Stimulated activated CD4-positive, alpha-beta T cell treated with anti-CD3 and anti-CD28 coated beads, Interleukin-2, amount 100 ng/mL, for 48 hours (primary cell): ENCODE measurements at places on chromosomes 3 and 15.

GRCh38 chr15:38038659-38039442 is 104.4 kb downstream of the TMCO5A start:
- DNase-seq, result no peak

DNA sequence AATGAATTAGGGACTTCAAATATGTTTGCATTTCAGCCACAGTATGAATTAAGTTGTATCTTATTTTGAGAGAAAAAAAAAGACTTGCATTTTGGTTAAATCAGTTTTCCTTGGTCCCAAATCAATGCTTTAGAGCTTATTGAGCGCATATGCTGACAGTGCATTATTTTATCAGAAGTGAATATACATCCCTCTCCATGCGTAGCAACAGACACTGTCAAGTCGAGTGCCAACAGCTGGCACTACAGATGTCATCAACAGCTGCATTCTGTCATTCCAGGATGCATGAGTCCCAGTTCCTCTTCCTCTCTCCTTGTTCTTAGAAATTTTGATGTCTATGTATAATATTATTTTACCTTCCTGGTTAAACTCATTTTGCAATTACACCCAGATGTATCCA is 156.1 kb upstream of the FOXB1 start:
- no peak for DNase-seq

GRCh38 chr15:33451385-33451784 is 140.6 kb downstream of the RYR3 start:
- DNase-seq, result no peak

- DNase-seq, result no peak
Measured at GRCh38 chr15:55197719-55198118, 978 bp upstream of the RSL24D1 start.

GRCh38 chr3:100376301-100376700 is 24.6 kb downstream of the TOMM70 start:
- no peak for DNase-seq

DNA sequence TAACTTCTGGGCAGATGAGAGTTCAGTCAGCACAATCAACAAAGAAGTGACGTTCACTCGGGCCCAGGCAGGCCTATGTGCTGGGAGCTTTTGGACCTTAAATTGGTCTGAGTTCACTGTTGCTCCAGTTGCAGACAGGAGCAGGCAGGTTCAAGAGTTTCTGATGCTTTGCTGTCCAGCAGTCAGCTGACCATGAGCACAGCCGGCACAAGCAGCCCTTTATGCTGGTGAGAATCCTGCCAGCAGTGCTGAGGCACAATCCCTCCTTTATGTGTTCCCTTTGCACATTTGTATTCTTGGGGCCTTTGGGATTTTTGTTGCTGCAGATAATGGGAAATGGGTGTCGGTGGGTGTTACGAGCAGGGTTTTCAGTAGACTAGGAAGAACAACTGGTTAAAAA is 81.2 kb upstream of the GOLGA8J start:
- no peak for DNase-seq

DNA sequence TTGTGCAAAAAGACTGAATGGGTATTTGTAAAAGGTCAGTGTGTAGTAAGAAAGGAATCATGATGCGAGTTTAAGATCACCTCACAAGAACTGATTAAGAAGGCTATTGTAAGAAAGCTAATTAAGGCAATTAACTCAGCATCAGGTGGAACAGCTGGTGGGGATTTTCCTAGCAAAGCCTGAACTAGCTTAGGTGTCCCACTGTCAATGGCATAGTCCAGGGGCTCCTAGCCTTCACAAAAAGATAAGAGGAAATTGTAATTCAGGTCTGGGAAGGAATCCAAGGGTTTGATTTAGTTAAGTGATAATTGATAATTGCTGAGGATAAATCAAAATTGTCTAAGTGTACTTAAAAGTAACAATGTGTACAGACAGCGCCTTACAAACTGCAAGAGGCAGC is 901.6 kb downstream of the TUSC7 start:
- DNase-seq, result no peak

- no peak for DNase-seq
Measured at GRCh38 chr3:172125963-172126457, 86.6 kb downstream of the FNDC3B start.

- DNase-seq, result no peak
Measured at GRCh38 chr3:158095814-158096704, 10.2 kb downstream of the SHOX2 start.

DNA sequence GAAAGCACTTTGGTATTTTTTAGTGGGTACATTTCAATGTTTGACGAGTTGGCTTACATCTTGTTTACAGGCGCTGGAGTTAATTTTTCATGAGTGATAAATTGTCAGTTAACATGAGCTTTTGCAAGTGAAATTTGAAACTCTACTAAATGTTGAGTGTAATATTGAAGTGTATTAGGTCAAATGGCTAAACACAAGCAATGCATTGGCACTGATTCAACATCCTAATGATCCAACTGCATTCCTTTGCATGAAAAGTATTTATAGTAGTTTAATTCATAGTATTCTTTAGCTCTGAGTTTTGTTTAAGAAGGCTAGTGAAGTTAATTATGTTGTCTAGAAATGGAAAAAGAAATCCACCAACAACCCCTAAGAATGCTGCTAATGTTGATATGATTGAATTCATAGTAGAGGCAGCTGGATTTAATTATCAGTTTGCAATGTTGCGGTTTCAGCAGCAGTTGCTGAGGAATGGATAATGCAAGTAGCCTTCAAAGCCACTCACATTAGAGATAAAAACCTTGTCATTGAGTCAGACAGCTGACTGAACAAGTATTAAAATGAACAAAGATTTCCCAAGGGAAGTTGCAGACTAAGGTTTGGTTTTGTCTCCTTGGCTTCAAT is 245.6 kb upstream of the GOLIM4 start:
- no peak for DNase-seq
